ENCODE measurements at places on chromosomes 5 and 9.

GRCh38 chr9:79685577-79685976 is 113.8 kb downstream of the TLE4 start:
- DNase-seq: no peak

- DNase-seq: no peak
Measured at GRCh38 chr5:115798252-115798651, 18.2 kb downstream of the CDO1 start.

DNA sequence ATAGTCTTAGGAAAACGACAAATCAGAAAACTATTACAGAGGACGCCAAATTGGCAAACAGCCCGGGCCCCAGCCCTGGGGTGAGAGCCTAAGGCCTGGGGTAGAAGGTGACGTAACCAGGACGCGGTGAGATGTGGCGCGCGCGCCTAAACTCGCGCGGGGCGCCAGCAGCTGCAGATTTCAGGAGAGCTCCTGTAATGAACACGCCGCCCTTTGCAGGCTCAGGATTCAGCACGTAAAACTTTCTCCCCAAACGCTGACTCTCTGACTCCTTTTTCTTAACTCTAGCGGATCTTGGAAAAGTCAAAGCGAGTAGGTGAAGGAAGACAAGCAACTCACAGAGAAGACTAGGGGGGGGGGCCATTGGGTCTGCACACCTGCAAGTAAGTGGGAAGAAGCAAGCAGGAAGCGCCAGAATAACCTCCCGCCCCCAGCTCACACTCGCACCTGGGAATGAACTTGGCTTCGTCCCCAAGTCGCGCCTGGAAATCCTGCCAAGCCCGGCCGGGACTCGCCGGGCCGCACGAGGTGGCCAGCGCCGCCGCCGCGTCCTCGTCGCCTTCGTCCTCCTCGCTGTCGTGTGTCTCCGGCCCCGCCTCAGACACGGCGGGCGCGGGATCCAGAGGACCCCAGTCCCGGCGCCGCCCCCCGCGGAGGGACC is 822 bp downstream of the RASEF start:
- DNase-seq: peak; percentile 13

DNA sequence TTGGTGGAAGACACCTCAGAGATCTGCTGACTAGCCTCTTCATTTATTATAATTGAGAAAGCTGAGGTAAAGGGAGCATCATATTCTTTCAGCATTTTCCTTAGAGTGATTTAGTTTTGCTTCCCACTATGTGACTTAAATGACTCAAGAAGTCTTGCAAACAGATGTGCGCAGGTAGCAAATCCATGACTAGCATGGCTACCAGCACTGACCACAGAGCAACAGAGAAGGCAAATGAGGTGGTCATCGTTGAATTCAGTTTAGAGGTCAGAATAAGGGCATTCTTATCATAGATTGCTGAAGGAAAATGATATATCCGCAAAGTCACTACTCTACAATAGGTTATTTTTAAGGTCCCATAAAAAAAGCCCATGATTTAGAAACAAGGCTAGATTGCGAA is 162.2 kb downstream of the PIK3R1 start:
- DNase-seq: no peak

GRCh38 chr9:94082956-94083355 is 1.3 kb upstream of the PTPDC1 start:
- no peak for DNase-seq

DNA sequence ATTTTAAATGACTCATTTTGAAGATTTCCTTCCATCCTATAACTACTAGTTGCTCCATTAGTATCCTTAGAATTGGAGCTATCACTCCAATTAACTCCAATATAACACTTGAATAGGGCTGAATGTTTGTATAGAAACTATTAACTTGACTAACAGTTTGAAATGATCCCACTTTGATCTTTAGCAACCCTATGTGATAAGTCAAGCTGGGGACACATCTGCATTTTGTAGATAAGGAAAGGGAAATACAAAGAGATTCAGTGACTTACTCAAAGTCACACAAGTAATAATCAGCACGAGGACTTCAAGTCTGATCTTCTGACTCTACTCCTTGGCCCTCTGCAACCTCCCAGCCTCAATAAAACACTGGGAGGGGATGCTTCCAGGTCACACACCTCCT is 101.1 kb downstream of the TMEM215 start:
- no peak for DNase-seq

- no peak for DNase-seq
Measured at GRCh38 chr5:79423296-79423695, 90.6 kb downstream of the HOMER1 start.

- DNase-seq: no peak
Measured at GRCh38 chr5:172342918-172343317, 59.4 kb upstream of the UBTD2 start.

GRCh38 chr5:129541648-129542251 is 81.7 kb downstream of the ADAMTS19 start:
- no peak for DNase-seq

GRCh38 chr5:78108564-78108963 is 185.9 kb downstream of the AP3B1 start:
- no peak for DNase-seq

DNA sequence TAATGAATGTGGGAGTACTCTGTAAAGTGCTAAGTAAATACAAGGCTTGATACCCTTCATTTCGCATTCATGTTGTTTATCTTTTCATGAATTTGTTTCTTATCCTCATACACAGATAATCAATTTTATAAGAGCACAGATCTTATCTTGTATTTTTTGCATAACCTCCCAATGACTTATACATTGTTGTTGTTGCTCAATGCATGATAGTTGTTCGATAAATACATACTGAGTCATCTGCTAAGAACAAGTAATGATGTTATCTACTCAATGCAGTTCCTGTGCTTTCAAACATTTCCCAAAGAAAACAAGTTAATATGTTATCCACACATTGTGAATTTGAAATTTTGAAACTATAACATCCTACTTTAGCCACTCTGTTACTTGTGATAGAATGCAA is 60.7 kb downstream of the TAF11L14 start:
- DNase-seq: no peak

GRCh38 chr5:137867664-137868063 is at the start of gene MYOT:
TSS of gene MYOT (plus strand) at chr5:137867860. CDS start at chr5:137870652, 2,792 bp downstream.
- no peak for DNase-seq

- no peak for DNase-seq
Measured at GRCh38 chr5:156277290-156277689, 49.7 kb upstream of the SGCD start.

GRCh38 chr9:138062196-138062595 is 184.6 kb downstream of the CACNA1B start:
- no peak for DNase-seq

- DNase-seq: no peak
Measured at GRCh38 chr9:92661127-92661526, 8.8 kb downstream of the IPPK start.

- no peak for DNase-seq
Measured at GRCh38 chr9:133592731-133593409, 16.3 kb downstream of the FAM163B start.

DNA sequence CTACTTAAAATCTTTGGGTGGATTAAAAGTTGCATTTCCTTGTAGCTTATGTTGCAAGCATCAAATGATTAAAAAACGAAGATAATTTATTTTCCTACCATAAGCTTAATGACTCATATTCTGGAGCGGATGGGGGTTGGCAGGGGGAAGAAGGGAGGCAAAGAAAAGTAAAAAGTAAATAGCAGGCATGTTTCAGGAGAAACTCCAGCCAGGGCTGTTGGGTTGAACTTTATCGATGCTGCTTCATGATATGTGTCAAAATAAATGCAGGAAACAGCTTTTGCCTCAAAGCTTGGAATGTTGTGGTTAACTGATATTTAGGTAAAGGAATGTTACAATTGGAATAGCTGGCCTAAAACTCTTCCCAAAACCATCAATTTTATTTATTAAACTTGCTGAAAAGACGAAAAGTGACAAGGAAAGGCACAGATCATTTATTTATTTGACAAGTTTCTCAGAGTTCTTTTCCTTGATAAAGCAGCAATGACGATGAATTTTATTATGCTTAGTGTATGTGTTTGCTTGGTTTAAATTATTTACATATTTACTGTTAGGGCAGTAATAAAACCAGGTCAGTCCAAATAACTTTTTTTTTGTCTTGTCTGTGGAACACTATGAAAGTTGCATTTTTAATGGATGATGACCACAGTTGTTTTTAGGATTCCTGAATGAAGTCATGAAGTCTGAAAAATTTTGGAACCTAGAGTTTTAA is 177.9 kb downstream of the PCSK1 start:
- no peak for DNase-seq

GRCh38 chr5:124061663-124062062 is 549.7 kb downstream of the CSNK1G3 start:
- DNase-seq: no peak

- no peak for DNase-seq
Measured at GRCh38 chr9:136687721-136688223, 515 bp upstream of the AGPAT2 start.

- DNase-seq: no peak
Measured at GRCh38 chr9:135076876-135077430, 10.5 kb upstream of the OLFM1 start.

DNA sequence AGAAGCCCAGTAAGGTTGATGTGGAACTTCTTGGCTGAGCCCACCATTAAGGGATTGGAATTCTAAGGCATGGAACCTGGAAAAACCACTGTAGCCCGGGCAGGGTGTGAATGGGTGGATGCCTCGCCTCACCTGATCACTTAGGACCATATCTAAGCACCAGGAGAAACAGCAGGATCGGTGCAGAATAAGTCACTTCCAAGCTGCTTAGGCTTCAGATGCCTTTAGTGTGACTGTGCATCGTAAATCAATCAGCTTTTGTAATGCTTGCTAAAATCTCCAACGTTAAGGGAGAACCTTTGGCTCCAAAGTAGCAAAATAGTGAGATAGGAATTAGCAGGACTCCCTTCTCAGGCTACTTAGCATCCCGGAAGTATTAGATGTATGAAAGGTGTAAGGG is 103.9 kb upstream of the MEGF10 start:
- no peak for DNase-seq

GRCh38 chr9:7164440-7165330 is 406.9 kb downstream of the KDM4C start:
- DNase-seq: no peak

GRCh38 chr9:96327694-96328352 is 25.8 kb upstream of the HSD17B3 start:
- peak; percentile 22 for DNase-seq

GRCh38 chr9:114503522-114504340 is 1.5 kb downstream of the WHRN start:
- DNase-seq: no peak

DNA sequence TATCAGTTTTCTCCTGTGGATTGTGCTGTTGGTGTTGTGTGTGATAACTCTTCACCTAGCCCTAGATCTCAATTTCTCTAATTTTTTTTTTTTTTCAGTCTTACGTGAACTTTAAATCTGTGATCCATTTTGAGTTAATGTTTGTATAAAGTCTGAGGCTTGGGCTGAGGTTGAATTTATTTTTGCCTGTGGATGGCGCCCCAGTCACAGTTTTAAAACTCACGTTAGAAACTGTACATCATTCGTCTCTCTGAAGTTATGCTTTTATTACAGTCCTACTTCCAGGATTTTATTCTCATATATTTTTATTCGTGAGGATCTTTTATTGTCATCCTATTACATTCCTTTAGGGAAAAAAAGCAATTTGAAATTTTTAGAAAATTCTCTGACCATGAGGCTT is 103.1 kb downstream of the EHMT1 start:
- no peak for DNase-seq

- peak; percentile 93 for DNase-seq
Measured at GRCh38 chr5:74127381-74128320, 501.7 kb downstream of the ARHGEF28 start.

- no peak for DNase-seq
Measured at GRCh38 chr5:64100203-64100602, 65.4 kb upstream of the RNF180 start.

GRCh38 chr5:142977363-142978051 is 207.3 kb downstream of the ARHGAP26 start:
- no peak for DNase-seq

GRCh38 chr5:173542964-173543363 is 73.5 kb downstream of the BOD1 start:
- no peak for DNase-seq

GRCh38 chr5:89735082-89735481 is 674.5 kb downstream of the CETN3 start:
- no peak for DNase-seq

DNA sequence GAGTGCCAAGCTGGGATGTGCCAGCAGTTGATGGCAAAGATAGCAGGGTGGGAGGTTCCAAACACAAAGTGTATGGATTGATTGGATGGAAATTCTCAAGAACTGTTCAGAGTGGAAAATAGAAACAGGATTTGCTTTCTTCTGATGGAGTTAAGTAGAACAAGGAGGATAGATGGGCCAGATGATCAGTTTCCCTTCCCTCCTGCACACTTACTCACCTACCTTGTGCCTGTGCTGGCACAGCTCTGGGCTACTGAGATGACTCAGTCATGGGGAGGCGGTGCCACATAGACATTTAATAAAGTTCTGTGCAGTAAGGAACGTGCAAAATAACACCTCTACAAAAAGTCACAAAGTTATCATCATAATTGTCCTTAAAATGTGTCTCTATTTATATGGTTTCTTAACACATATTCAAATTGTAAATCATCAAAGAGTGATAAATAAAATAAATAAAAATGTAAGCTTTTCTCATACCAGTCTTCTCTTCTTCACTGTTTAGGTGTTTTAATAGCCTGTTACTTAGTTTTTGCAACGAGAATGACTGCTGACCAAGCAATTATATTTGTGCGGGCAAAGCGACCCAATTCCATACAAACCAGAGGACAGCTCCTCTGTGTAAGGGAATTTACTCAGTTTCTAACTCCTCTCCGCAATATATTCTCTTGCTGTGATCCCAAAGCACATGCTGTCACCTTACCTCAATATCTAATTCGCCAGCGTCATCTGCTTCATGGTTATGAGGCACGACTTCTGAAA is 12.7 kb downstream of the PTPDC1 start:
- no peak for DNase-seq

DNA sequence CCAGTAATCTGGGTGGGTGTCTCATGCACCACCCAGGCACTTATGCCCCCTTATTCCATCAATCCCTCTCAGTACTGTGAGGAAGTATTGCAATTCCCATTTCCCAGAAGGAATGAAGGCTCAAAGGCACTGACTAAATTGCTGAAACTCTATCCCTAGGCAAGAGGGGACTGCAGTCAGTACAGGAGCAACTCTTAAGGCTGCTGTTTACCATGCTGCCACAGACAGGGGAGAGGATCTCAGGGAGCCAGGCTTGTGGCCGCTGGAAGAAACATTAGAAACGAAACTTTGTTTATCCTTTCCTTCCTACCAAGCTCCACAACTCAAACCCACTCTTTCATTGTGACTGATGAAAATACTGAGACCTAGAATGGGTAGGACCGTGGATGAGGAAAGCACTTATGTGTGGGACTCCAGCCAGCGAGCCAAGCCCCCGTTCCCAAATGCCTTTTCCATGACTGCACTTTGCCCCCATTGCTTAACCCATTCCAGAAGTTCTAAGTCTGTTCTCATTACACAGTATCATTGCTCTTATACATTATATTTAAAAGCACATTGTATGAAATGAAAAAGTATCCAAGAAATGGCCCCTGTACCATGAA is 54.3 kb downstream of the TLE1 start:
- no peak for DNase-seq

DNA sequence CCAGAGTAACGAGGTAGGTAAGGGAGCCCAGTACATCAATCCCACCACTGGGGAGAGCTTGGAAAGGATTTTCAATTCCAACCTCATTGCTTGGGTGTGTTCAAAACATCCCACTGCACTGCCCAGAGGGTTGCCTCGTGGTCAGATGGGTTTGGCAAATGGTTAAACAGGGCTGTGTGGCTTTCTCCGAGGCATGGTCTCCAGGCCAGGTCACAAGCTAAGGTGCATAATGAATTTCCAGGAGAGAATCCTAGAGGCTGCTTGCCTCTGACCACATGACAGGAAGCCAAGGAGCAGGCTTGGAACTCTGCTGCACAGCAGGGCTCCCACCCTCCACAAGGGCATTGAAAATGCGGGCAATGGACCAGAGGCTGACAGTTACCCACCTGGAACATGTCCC is 51.6 kb downstream of the DAP start:
- no peak for DNase-seq

Data from NCI-H748 treated with DMSO at 0.1 percent for 48 hours (cell line).